Sigmoid colon (tissue), 7 donors: ENCODE measurements at places on chromosomes 2 and 18. TPM values are rescaled to one million over a fixed set of nuclear protein-coding genes. Genes with fewer than 3 reads are reported as not detected.

Gene MOCOS
- 1.4 TPM for total RNA-seq

Gene NPAS2
- total RNA-seq: 17.8 TPM

- DNase-seq: no peak
These were observed 46.6 kb downstream of the EPB41L5 start for GRCh38 chr2:120059483-120059882.

- no peak for DNase-seq
These were observed 141.1 kb downstream of the EIPR1 start for GRCh38 chr2:3236300-3237045.

- no peak for DNase-seq
These were observed 57.1 kb downstream of the RAPGEF4 start for GRCh38 chr2:172792711-172793110.
